AML-193 (cell line): ENCODE measurements at places on chromosomes 16 and 17.
A peak's percentile ranks its signal among the peaks of the same experiment; 100 is the strongest.

DNA sequence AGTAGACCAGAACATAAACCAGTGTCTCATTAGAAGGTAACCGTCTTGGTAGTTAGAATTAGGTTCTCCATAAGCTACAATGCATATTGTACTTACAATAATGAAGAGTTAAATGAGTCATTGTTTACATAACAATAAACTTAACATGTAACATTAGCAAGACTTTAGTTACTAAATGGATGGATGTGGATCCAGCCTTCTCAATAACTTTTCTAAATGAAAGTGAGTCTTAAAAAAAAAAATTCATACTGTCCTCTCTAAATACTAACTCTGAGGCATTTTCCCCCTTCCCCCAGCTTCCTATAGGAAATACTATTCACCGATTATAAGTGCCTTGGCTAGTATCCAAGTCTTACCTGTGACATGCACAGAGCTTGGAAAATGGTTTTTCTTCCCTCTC, 155.3 kb downstream of the CYB561 start:
- DNase-seq = no peak

- DNase-seq = peak; percentile 85
Measured at GRCh38 chr17:29579866-29580771, 9.3 kb downstream of the GIT1 start.

GRCh38 chr17:76405967-76406647, 21.7 kb downstream of the SPHK1 start:
- DNase-seq = no peak

- DNase-seq = no peak
Measured at GRCh38 chr17:12521416-12521815, 144.3 kb upstream of the MYOCD start.

- no peak for DNase-seq
Measured at GRCh38 chr16:29844575-29845331, 18.3 kb downstream of the CDIPT start.

GRCh38 chr17:29116804-29117753, 63.1 kb downstream of the MYO18A start:
- peak; percentile 59 for DNase-seq

DNA sequence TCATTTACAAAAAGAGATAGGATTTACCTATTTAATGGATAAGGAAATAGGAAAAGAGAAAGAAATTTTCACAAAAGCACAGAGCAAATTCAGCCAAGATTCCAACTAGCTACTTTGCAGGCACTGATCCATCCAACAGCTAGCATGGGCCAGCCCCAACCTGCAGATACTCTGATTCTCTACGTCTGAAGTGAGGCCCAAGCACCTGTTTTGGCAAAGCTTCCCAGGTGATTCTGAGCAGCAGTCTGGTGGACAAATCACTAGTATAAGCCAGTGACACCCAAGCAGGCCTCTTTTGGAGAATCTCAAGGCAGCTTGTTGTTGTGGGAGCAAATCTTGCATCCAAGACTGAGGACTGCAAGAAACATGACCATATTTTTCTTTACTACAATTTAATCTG, 20.9 kb upstream of the CALB2 start:
- DNase-seq = no peak

DNA sequence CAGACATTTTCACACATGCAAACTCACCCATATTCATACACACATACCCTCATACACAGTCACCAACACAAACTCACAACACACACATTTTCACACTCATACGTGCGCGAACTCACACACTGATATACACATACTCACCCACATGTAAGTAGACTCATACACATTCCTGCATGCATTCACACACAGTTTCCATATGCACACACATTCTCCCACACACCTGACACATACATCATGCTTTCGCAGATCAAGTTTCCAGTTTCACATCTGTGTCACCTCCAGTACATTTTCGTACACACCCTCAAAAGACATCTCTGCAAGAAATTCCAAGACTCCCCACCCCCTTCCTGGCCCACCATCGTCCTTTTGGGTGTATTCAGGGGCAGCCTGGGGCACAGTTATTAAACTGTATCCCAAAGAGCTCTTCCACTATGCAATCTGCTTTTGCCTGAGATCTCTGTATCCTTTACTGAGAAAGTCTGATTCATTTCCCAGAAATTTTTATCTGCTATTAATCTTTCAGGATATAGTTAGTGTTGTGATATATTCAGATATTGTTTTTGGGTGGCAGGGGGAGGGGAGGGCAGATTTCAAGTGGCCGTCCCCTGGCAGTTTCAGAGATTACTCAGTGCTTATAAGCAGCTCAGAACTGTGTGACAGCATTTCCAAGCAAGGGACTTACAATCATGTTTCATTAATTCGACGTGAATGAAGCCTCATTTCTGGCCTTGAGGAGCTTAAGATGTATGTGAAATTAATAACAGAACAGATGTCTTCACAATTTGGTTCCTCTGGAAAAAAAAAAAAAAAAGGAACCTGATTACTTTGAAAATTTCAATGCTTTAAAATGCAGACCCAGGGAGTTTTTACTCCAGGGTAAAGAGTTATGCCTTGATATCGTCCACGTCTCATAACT, 35.3 kb upstream of the MMP2 start:
- no peak for DNase-seq

GRCh38 chr16:7755347-7755882, 422.8 kb downstream of the RBFOX1 start:
- no peak for DNase-seq

DNA sequence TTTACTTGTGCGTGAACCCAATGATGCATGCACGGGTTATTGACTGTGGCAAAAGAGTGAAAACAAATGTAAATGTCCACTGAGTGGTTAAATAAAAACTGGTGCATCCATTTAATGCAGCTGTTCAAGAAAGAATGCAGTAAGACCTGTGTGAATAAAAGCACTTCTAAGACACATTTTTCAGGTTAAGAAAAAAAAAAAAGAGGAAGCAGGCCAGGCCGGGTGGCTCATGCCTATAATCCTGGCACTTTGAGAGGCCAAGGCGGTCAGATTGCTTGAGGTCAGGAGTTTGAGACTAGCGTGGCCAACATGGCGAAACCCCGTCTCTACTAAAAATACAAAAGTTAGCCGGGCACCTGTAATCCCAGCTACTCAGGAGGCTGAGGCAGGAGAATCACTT, 11.8 kb downstream of the CNGB1 start:
- no peak for DNase-seq

- DNase-seq = no peak
Measured at GRCh38 chr17:39144416-39144840, 7.0 kb downstream of the PLXDC1 start.

DNA sequence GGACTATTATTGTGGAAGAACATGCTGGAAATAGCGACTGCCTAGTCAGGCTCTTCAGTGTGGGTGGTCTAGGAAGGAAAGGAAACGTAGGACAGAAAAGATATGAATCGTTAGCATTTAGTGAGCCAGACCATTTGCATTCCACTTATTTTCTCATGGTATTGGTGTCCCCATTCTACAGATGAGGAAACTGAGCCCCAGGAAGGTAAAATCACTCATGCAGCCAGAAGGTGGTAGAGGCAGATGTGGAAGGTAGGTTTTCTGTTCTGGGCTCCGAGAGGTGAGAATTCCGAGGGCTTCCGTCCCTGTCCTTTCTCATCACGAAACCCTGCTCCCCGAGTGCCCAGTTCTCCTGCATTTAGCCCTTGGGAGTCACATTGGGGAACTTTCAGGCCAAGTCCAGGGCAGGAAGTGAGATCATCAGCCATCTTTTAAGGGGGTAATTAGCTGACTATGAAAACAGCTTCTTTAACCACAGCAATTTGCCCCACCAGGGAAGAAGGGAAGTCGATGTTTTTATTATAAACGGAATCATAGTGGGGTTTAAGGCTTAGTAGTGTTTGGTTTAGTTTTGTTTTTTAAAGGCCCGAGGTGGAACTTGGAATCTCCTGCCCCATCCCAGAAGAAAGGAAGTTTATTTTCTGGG, 110.7 kb upstream of the IRX3 start:
- DNase-seq = no peak

DNA sequence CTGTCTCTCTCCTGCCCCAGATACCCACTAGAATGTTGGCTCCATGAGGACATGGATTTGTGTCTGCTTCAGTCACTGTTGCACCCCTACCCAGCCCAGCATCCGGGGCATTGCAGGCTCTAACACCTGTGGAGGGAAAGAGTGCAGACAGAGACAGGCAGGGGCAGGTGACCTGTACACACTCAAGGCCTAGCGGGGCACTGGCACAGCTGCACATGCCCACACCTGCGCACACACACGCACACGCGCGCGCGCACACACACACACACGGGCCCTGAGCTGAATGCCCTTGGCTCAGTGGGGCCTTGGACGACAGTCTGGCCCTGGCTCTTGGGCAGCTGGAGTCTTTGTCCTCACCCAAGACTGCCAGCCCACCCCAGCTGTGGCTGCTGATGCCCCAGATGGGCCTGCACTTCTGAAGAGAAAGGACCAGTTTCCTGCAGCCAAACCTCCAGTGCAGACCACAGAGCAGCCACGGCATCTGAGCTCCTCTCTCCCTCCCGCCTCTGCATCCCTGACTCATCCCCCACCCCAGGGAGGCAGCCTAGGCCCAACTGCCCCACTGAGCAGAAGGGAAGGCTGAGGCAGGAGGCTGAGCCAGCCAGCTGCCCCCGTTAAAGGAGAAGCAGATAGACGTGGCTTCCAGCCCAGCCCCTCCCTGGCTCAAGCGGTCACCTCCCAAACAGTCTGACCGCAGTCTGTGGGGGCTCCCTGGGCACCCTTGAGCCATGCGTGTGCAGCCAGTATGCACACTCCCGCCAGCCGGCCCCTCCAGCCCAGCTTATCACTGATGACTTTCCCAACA, 12.3 kb upstream of the RAI1 start:
- no peak for DNase-seq

- DNase-seq = no peak
Measured at GRCh38 chr16:58009856-58010416, 8.7 kb downstream of the USB1 start.

DNA sequence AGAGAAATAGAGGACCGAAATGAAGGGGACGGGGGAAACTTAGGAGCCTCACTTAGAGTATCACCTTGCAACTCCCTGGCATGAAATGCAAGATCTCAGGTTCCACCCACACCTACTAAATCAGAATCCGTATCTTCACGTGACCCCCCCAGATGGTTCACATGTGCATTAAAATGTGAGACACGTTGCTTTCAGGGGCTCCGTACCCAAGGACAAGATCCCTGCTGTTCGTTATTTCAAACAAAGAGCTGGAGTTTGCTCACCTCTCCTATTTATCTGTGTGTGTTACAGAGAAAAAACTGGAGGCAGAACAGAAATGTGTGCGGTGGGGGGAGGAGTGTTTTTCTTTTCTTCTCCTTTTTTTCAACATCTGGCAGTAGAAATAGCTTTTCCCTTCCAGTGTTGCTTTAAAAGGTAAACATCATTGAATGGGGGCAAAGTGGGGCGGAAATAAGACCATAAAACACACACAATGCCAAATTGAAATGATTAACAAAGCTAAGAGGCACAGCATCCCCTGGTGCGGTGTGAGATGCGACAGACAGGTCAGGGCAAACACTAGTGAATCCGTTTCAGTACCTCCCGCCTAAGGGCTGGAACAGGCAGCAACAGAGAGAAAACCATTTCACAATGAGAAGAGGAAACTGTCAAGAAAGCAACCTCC, 145.4 kb downstream of the SOX9 start:
- no peak for DNase-seq

- no peak for DNase-seq
Measured at GRCh38 chr17:76732734-76733617, 4.2 kb downstream of the SRSF2 start.

- DNase-seq = no peak
Measured at GRCh38 chr16:50458667-50459495, 89.3 kb upstream of the NKD1 start.

DNA sequence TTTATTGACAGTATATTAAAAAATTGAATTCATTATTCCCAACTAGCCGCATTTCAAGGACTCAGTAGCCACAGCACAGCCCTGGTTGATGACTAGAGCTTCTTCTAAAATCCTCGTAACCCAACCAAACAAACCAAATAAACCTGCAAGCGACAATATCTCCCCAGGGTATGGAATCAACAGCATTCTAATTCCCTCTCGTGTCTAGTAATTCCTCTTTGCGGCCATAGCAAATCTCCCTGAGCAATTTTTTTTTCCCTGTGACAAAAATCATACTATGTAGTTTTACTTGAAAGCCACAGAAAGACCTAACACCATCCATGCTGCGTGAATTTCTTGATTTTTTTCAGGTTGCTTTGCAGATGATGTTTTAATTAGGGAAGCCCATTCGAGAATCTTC, 143.4 kb upstream of the MYOCD start:
- DNase-seq = no peak

DNA sequence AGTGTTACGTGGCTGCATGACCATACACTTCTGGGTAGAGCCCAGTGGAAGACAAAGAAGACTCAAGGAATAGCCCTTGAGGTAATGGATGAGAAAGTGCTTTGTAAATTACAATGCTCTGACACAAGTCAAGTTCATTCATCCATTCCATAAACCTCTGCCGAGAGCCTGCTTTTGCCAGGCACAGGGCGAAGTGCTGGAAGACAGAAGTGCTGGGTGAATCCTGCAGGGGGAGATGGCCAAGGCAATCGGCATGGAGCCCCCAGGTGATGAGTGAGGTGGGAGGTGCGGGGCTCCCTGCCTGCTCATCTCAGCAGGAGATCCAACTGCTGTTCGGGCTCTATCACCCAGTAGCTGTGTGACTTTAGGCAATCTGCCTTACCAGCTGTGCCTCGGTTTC, 2.8 kb upstream of the SOCS3 start:
- DNase-seq = no peak

DNA sequence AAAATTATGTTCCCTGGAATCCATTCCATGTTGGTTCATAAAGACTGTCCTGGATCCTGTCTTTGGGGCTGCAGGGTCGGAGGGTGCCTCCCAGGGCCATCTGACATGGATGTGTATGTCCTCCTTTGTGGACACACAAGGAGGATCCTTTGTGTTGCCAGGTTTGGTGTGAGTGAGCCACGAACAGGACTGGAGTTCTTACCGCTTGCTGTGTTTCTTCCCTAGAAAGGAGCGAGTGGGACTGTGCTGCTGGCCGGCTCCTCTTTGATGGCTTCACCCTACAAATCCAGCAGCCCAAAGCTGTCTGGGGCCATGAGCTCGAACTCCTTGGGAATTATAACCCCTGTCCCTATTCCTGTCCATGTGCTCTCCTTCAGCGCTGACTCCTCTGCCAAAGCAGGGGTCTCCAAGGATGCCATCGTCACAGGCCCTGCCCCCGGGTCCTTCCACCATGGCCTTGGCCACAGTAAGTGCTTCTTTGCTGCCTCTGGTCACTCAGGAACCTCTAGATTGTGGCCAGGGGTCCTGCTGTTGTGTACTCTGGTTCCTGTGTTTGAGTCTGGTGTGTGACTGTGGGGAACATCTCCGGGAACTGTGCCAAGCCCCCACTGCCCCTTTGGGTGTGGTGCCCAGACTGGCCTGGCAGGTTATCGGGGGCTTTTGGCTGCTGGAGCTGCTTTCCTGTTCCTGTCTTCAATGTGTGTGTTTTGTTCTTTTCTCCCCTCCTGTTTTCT, 29.5 kb downstream of the UBN1 start:
- no peak for DNase-seq

DNA sequence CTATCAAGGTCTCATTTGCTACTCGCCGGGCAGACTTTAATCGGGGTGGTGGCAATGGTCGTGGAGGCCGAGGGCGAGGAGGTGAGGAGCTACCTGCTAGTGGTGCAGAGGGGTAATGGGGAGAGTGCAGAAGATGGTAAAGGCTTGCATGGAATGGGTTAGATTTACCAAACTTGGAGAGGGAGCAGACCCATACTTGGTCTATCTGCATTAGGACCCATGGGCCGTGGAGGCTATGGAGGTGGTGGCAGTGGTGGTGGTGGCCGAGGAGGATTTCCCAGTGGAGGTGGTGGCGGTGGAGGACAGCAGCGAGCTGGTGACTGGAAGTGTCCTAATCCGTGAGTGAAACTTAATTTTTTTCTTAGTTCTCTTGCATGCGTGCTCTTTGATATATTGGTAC, 10.1 kb downstream of the FUS start:
- no peak for DNase-seq

- no peak for DNase-seq
Measured at GRCh38 chr17:21360048-21360447, 16.1 kb upstream of the KCNJ12 start.
